ENCODE measurements at places on chromosomes 1 and 21.

DNA sequence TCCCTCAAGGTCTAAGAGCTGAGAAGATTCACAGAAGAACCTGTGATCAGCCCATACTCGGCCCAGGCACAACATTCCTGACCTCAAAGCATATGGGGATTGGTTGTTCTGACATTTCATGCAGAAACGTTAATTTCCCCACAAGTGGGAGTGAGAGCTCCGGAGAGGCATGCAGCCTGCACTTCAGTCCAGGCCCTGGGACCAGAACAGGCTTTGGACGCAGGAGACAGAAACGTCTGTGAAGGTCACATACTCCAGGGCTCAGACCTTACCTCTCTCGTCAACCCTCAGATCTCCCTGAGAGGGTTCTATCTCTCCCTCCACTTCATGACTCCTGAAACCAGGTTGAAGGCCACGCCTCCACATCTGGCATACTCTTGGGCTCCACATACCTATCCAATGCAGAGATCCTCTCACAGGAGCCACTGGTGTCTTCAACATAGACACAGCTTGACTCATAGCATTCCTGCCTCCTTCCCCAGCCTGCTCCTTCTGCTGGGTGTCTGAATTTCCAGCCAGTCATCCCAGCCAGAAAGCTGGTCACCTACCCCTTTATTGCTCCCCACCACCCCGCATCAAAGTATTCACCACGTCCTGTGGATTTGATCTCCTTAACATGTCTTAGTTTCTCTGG lies 149.2 kb downstream of the OMA1 start:
- DNase-seq: peak; percentile 87

DNA sequence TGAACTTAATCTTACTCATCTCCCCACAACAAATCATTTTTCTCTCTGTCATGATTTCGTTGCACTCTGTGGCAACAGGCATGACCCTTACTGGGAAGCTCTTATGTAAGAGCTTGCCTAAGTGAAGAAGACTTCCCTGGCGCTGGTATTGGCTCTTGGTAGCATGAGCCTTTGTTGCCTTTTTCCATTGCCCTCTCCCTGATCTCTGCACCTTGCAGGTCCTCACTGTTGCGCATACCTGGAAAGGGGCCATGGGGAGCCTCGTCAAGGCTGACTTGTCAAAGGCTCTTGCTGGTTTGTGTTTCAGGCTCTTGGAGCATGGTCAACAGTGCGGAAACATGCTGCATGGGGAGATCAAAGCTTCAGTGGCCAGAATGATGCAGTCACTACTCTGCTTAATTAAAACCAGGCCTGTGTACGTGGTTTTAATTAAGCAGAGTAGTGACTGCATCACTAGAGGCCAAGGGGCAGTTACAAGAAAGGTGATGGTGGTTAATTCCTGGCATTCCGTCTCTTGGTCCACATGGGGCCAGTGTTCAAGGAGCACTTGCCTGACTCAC lies 141.3 kb downstream of the SPATA46 start:
- DNase-seq: peak; percentile 65

DNA sequence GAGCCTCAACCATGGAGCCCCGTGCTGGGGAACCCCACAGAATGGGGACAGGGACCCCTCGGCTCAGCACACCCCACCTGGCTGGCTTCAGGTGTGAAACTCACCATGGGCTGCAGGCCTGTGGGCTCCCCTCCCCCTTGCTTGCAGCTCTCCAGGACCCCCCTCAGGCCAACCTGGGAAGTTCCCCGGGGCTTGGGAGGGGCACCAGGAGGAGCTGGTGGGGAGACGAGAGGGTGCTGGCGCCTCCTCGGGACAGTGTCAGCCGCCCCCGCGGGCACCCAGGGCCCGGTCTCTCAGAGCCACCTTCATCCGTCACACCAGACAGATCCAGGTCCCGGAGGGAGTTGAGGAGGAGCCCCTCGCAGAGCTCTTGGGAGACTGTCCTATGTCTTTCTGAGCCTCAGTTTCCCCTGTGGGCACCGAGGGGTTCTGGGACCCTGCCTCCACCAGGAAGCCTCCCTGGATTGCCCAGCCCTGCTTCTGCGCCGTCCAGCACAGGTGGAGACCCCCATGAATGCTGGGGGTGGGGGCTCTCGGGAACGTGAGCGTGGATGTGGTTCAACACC lies 657 bp upstream of the TNFRSF18 start:
- DNase-seq: no peak

DNA sequence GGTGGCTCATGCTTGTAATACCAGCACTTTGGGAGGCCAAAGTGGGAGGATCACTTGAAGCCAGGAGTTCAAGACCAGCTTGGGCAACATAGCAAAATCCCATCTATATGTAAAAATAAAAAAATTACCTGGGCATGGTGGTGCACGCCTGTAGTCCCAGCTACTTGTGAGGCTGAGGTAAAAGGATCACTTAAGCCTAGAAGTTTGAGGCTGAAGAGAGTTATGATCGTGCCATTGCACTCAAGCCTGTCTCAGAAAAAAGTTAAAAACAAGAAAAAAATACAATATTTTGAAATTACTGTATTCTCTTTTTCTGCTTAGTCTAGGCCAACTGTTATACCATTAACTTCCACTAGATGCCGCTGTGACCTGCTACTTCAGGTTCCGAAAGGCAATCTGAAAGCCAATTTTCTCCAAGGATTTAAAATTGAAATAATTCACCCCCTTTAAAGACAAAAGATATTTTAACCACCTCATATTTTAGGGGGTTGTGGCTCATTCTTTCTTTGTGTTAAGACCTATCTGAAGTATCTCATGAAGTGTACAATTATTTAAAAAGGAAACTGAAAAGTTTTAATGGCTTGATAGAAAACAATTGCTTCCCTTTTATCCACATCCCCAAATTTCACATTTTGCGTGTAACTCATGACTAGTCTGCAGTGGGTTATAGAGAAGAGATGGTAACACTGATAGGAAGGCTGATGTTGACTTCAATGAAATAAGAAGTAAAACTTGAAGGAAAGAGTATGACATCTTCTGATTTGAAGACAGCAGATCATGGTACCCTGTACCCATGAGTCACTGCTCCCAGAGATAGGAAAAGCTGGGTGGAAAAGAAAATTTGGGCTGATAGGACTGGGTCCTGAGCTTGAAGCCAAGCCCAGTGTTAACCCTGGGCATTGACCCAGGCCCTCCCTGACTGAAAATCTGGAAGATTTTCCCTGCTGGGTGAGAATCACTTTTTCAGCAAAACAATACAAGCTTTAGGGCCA lies 24.4 kb upstream of the CLDN14 start:
- DNase-seq: peak; percentile 35

- no peak for DNase-seq
Measured at GRCh38 chr1:30084909-30085571, 638.3 kb downstream of the MATN1 start.

DNA sequence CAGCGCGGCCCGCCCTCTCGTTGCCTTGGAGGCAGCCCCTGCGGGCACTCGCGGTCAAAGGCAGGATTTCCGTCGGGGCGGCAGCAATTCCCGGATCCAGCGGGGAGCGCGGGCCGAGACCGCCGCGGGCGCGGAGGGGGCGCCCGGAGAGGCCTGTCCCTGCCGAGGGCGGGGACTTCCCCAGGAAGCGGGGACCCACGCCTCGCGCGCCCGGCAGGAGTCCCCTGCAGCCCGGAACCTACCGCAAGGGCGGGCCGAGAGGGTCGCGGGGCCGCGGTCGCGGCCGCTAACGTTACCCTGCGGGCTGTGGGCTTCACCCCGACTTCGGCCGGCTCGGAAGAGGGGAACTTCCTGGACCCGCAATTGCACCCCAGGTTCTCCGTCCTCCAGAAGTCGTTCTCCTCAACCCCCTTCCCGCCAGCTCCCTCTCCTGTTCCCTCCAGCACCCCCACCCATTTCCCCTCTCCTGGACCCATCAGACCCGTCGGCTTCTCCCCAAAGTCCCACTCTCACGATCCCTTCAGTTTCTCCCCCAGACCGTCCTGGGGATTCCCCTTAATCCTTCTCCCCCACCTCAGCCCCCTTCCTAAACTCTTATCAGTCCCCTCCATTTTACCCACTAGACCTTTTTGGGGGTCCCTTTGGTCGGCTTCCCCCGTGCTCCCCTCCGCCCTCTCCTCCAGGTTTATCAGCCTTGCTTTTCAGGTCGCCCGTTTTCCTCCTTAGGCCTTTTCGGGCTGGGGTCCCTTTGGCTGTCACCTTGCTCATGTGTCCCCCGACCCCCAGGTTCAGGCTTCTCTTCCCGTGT lies 604 bp downstream of the FGR start:
- DNase-seq: no peak

DNA sequence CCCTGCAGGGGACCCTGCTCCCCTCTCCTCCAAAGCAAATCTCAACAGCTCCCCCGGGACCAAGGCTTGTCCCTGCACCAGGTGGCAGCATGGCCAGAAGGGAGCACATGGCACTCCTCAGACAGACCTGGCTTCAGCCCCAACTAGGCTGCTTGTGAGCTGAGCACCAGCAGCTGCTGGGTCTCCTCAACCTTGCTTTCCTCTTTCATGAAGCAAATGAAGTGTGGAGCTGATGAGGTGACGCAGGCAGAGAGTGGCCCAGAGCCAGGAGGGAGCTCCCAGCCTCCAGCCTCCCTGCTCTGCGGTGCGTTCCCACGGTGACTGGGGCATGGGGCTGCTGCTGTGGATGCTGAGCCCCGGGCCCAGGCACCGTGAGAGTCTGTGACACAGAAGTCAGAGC lies 34.0 kb downstream of the MEGF6 start:
- DNase-seq: no peak

DNA sequence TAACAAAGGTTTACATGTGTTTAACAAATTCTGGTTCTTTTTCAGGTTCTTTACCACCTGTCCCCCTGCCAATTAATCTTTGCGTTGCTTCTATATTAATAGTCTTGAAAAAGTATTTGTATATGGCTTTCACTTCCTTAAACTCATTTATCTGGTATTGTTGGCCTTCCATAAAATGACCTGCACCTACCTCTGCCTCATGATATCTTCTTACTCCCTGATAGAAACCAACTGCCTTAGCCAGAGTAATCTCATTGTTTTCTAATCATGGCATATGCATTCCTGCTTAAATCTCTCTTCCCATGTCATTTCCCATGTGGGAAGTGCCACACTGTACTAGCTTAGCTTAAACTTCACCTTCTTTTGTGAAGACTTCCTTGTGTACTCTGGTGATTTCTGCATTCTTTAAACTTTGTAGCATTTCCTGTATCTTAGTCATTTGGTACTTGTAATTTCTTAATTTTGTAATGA lies 8.7 kb downstream of the SMG7 start:
- DNase-seq: peak; percentile 4

DNA sequence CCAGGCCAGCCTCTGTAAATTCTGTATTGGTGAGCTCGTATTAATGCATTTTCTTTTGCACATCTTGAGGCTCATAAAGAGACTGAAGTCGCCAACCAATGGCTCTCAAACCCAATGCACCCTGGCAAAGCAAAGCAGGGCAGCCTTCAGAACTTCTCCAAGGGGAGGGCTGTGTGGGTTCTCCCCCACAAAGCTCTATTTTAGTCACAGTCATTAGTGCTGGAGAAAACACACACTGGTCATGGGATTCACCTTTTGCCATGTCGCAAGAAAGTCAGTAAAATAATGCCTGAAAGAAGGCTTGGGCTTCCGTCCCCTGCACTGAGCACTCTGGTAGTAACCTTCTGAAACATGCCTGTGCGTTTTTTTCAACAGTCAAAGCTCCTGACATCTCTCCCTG lies 26.3 kb upstream of the ATF3 start:
- DNase-seq: no peak

GRCh38 chr1:47722909-47723580 lies 274.1 kb downstream of the TRABD2B start:
- no peak for DNase-seq
